ENCODE measurements at places on chromosomes 5 and 9.
A peak's percentile ranks its signal among the peaks of the same experiment; 100 is the strongest.

GRCh38 chr5:128062172-128062746 lies 21.3 kb upstream of the SLC12A2 start:
- no peaks in the 10 kb centered on the region for H3K4me1 ChIP-seq
- H3K27me3 ChIP-seq, result no peaks in the 10 kb centered on the region
- no peak overlapping the region for H3K4me3 ChIP-seq
- no peak overlapping the region for H3K27ac ChIP-seq
- peak; percentile 53 for DNase-seq
- no peaks in the 10 kb centered on the region for H3K36me3 ChIP-seq

- no peak overlapping the region for H3K4me3 ChIP-seq
- no peaks in the 10 kb centered on the region for H3K4me1 ChIP-seq
- DNase-seq, result no peak
Measured at GRCh38 chr5:2149195-2149539, 266.4 kb upstream of the IRX4 start.

GRCh38 chr5:72408603-72409002 lies 88.4 kb downstream of the PTCD2 start:
- no peak overlapping the region for H3K4me3 ChIP-seq
- H3K27ac ChIP-seq, result no peak overlapping the region
- no peak for DNase-seq

DNA sequence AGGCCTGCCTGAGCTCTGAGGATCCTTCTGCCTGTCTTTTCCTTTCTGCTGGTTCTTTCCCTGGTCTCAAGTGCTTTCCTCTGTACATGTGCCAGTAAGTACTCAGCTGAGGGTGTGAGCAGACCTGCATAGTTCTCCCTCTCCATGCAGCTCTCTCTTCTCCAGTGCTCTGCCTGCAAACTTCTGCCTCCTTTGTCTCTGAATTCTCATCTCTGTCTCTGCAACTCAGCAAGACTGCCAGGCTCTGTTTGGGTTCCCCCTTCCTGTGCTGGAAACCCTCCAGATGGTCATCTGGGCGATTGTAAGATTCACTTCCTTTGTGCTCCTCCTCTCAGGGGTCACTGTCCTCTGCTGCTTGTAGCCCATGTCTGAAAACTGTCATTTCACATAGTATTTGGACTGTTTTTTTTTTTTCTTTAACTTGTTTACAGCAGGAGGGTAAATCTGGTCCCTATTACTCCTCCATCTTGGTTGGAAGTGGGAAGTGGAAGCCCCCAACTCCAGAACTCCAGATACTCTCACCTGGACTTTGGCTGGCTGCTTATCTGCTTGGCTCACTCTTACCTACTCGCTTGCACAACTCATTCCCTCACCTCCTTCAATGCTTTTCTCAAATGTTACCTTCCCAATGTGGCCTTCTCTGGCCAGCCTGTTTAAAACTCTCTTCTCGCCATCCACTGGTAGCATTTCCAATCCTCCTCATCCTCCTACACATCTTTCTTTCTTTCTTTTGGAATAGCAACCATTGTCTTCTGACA lies 175.3 kb upstream of the TBC1D2 start:
- no peaks in the 10 kb centered on the region for H3K36me3 ChIP-seq
- peak; percentile 22 for DNase-seq
- H3K27ac ChIP-seq, result no peak overlapping the region
- H3K4me3 ChIP-seq, result no peak overlapping the region
- no peaks in the 10 kb centered on the region for H3K4me1 ChIP-seq

- H3K27me3 ChIP-seq, result no peaks in the 10 kb centered on the region
- H3K36me3 ChIP-seq, result no peaks in the 10 kb centered on the region
- no peaks in the 10 kb centered on the region for H3K4me1 ChIP-seq
- H3K4me3 ChIP-seq, result no peak overlapping the region
- no peak for DNase-seq
- H3K27ac ChIP-seq, result no peak overlapping the region
Measured at GRCh38 chr5:155850370-155850769, 476.6 kb upstream of the SGCD start.

DNA sequence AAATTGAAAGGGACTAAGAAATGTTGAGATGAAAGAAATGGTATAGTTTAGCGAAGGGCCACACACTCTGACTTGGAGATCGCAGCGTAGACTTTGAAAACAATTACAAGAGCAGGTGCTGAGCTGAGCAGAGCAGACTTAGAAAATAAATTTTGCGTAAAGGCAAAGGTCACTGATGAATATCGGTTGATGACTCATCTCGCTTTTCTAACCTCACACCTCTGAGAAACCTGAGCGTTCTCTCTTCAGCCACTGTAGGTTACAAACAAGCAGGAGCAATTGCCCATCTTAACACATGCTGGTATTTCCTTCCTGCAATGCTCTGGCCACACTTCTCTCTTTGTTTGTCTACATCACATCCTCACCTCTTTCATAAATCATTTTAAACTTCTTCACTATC lies 190.6 kb upstream of the C9orf72 start:
- no peak overlapping the region for H3K4me3 ChIP-seq
- no peaks in the 10 kb centered on the region for H3K27me3 ChIP-seq
